ENCODE measurements at places on chromosomes 7 and 10. TPM values are rescaled to one million over a fixed set of nuclear protein-coding genes. Genes with fewer than 3 reads are reported as not detected.
A peak's percentile ranks its signal among the peaks of the same experiment; 100 is the strongest.

DNA sequence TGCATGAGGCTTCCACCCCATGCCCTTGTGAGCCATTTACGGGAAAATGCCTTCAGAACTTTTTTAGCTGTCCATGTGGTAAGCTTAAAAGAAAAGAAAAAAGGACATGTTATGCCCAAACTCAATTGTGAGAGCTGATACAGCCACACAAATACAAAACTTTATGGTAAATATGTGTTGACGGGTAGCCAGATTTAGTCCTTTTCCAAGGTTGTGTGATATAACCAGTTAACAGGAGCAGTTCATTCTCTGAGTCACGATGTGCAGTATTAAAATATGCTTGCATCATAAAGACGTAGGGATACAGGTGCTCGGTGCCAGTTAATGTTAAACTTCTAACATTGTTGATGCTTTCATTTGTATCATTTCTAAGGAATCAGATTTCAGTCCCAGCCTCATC lies 350.4 kb downstream of the DNAJB6 start:
- no peak for DNase-seq

SLC26A5 gene
- 0.20 TPM for total RNA-seq

GRCh38 chr10:118106426-118106825 lies 59.7 kb upstream of the RAB11FIP2 start:
- DNase-seq = no peak

CTTNBP2 gene
- total RNA-seq = 15.5 TPM

DNAJB12 gene
- 115 TPM for total RNA-seq

DNA sequence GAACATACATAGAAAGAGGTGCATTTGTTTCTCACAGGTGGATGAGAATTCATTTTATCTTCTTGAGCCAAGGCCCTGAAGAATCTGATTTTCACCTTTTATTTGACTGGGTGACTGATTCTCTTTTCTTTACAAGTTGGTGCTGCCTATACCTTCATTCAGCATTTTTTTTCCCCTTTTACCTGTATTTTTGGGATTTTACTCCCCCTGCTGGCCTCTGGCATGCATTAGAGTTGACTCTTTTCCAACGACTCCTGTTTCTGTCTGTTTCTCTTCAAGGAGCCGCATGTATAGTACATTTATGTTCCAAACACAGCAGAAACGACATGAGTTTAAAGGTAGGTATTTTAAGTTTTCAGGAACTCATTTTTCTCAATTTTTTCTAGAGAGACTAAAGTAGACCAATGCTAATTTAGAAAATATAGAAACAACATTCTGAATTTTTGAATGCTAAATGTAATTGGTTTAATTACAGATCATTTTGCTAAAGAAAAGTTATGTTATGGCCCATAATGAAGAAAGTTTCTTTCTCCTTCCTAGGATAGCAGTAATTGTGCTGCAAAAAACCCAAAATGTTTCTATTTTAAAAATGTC lies 149.8 kb upstream of the HDAC9 start:
- DNase-seq = peak; percentile 30

- DNase-seq = no peak
Observed at GRCh38 chr10:106107706-106108105, 1056.8 kb downstream of the SORCS1 start.

GRCh38 chr10:24215196-24215595 lies 6.3 kb downstream of the KIAA1217 start:
- no peak for DNase-seq

ZNF365 gene
- 1.5 TPM for total RNA-seq

- DNase-seq = no peak
Observed at GRCh38 chr10:48199580-48200377, 74.7 kb downstream of the FRMPD2 start.

DNA sequence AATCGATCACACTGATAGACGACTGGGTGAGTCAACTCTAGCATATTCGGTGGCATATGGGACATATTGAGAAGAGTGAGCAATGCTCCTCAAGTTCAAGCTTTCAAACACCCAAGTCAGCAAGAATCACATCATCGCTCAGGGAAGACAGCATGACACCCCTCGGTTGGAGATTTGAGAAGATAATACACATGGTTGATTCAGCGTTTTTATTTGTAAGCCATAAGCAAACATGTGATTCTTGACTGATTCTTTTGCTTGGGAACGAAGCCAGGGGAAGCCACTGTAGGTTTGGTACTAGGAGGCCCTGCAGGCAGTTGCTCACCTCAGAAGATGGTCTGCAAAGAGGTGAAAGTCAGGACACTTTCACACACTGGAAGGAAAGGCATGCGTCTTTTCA lies 12.6 kb downstream of the UCMA start:
- no peak for DNase-seq

GRCh38 chr10:85859859-85860258 lies 506.7 kb downstream of the GRID1 start:
- DNase-seq = no peak

GRCh38 chr10:86230557-86231180 lies 135.9 kb downstream of the GRID1 start:
- DNase-seq = no peak

WDFY4 gene
- 5.0 TPM for total RNA-seq

DNA sequence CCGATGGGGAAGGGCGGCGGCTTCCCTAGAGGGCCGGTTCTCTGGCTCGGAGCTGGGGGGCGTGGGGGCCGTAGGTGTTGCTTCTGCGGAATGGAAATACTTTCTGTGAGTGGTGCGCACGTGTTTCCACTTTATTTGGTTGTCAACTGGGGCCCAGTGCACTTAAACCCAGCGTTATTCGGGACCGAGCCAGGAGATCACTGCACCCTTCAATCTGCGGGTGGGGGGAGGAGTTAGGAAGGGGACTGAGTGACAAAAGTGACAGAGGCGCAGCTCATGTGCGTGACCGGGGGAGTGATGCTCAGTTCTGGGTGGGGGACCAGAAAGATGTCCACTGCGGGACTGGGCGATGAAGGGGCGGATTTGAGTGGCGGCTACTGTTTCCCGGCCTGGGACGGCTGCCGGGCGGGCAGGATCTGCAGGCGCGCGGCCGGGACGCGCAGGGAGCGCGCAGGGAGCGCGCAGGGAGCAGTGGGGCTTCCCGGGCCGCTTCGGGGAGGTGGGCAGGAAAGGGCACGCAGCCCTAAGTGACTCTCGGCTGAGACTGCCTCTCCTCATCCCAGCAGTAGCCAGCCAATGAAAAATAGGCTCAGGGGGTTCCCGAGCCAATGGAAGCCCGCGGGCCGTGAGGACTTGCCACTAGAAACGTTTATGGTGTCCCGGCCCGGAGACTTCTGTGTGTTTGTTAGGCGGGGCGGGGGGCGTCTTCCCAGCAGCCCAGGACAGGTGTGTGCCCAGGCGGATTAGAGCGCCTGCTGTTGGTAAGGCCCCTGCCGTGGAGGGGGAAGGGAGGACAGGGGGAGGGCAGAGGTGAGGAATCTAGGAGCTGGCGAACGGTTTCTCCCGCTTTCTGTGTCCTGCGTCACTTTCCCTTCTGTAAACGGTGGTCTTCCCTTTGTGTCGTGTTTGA lies 54.3 kb upstream of the KDM7A start:
- DNase-seq = peak; percentile 23

- no peak for DNase-seq
Observed at GRCh38 chr10:80281292-80281691, 8.2 kb downstream of the MAT1A start.

PSPH gene
- total RNA-seq = 22.1 TPM

GRCh38 chr7:79159040-79159664 lies 294.3 kb downstream of the MAGI2 start:
- no peak for DNase-seq

OSBPL3 gene
- 7.3 TPM for total RNA-seq

DNA sequence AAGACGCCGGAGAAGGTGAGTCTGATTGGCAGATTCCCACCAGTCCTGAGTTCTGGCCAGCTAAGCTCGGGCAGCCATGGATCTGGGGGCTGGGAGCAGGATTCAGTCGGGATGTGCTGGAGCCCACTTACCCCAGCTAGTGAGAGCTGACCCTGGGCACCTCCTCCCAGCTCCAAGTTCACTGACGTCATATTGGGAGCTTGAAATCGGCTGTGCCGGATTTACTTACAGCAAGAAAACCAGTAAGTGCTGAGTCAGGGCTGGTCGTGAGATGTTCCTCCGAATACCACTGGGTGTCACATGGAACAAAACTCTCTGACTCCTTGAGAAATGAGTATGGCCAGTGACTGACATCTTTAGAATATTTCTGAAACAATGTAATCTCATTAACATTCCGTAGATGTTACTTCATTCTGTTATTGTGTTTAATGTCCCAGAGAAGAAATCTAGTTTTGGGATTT lies 621.2 kb downstream of the SDK1 start:
- peak; percentile 16 for DNase-seq

DNA sequence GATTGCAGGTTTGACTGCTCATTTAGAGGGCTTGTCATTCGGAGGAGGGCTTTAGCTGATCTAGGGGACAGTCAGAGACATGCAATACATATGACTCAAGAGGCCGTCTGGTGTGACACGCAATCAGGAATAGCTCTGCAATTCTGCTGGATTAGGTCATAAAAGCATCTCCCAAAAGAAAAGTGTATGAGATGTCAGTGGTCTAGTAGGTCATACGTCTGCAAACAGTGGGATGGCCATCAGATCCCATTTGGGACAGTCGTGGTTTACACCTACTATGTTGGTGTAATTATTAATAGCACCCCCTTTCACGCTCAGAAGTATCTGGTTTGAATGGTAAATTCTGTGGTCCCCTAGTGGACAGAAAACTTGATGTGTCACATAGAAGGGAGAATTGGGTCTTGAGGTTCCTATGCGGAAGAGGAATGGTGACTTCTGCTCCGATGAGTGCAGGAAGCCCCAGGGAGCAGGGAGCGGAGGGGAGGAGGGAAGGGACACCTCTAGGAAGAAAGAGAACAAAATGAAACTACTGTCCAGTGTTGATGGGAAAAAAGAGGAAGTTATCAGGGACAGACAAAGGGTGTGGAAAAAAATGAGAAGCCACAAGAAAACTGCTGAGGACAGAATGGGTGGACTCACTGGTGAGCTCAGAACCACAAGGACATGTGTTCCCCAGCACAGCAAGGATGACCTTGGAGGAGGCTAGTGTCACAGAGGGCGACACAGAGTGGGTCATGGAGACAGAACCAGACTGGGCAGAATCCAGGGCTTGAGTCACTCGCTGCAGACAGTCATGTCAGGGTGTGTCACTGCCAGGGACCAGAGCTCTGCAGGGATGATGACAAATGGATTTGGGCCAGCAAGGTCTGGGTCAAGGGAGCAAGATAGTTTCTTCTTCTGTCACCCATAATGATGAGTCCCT lies 59.9 kb downstream of the MAP3K8 start:
- DNase-seq = no peak

ESYT2 gene
- total RNA-seq = 124 TPM

DNA sequence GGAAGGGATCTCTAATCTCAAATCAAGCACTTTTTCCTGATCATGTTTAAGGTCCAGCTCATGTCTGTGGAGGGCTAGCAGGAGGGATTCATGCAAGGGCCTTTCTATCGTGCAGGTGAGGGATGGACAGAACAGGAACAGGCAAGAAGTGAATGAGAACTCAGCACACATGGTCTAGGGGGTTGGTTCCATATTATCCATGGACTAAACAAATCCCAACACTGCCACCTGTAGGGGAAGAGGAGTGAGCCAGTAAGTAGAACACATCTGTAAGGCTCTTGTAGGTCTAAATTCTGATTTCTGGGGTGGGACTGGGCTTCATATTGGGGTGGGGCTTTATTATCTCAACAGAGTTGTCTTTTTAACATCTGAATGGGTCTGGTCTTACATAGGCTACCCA lies 138.0 kb upstream of the TARP start:
- DNase-seq = no peak

ATOH7 gene
- 0.42 TPM for total RNA-seq

- no peak for DNase-seq
Observed at GRCh38 chr7:49564379-49564714, 209.1 kb upstream of the VWC2 start.

DNA sequence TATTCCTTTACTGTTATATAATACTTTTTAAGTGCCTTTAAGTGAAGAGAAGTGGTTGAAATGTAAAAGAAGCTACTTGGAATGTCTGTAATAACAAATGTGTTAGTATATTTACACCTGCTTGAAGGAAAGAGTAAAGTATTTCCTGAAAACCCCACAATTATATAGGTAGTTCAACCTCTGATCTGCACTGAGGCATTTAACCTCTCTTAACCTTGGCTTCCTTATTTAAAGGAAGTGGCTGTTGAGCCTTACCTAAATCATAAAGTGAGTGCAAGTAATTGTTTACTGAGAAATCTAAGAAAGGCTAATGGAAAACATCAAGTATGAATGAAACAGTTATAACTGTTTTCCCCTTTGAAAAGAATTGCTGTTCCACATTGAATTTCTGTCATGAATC lies 294.5 kb downstream of the ADK start:
- DNase-seq = no peak

DNA sequence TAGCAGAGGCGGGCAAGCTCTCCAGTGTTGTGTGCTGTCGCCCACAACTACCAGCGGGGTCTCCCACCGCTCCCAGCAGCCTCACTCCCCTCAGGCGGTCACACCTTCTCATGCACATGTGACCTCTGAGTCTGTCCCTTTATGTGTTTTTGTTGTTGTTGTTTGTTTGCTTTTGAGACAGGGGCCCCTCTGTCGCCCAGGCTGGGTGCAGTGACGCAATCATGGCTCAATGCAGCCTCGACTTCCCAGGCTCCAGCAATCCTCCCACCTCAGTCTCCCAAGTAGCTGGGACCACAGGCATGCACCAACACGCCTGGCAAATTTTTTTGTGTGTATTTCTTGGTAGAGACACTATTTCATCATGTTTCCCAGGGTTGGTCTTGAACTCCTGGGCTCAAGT lies 1.5 kb downstream of the CPSF4 start:
- no peak for DNase-seq

GRCh38 chr7:1738511-1738910 lies 68.4 kb downstream of the ELFN1 start:
- no peak for DNase-seq

DNA sequence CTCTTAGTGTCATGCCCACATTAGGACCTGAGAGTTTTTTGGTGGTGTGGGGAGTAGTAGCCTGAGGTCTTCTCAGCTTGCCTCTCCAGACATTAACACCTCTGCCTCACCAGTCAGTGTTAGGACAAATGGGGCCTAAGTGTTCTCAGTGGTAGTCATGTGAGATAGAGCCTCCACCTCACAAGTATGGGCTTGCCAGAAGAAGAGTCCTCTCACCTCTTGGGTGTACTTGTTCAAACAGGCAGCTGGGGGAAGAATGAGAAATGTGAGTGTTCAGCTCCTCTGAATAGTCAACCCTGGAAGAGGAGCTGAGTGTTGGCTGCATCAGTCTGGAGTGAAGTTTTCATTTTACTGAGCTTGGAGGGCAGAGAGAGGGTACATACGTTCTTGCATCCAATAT lies 464.6 kb downstream of the POM121L12 start:
- no peak for DNase-seq

DNA sequence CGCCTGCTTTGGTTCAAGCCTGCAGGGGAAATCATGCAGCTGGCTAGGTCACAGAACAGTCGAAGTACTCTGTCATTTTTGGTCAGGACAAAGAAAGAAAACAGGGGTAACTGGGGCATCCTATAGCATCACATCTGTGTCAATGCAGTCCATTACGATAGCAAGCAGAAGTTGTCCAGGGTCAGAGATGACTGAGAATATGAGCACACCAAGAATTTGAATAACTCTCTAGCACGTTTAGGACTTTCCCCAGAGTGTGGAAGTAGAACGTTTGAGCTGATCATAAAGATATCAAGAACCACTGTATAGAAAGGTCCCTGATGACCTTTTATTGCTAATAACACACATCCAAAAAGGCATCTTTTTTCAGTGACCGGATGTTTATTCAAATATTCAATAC lies 12.7 kb upstream of the HECW1 start:
- DNase-seq = no peak
